ENCODE measurements at places on chromosomes 7 and 10.
A peak's percentile ranks its signal among the peaks of the same experiment; 100 is the strongest.

DNA sequence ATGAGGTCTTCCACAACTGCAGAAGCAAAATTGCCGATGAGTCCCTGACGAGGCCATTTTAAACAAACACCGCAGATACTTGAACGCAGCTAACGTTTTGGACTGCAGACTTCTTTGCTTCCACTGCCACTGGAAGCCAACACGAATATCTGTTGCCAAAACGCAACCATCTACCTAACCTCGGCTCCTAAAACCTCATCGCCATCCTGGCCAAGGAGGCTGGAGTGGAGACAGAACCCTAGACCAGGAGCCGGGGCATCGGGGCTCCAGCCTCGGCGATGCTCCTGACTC, 493 bp downstream of the WDR91 start:
- DNase-seq, result no peak

- no peak for DNase-seq
Measured at GRCh38 chr7:45026984-45027773, 27.2 kb downstream of the CCM2 start.

DNA sequence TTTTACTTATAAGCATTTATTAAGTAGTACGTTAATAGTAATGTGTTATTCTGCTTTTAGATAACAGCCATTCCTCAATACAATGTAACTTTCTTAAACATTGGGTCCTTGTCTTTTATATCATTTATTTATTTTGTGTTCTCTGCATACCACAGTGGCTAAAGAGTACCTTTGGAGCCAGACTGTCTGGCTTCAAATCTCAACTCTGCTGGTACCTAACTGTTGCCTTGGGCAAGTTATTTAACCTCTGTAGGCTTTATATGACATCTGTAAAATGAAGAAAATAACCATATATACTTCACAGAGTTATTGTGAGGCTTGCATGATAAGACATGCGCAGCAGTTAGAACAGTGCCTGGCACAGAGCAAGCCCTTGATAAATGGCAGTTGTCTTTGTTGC, 397.6 kb downstream of the MDFIC start:
- no peak for DNase-seq

DNA sequence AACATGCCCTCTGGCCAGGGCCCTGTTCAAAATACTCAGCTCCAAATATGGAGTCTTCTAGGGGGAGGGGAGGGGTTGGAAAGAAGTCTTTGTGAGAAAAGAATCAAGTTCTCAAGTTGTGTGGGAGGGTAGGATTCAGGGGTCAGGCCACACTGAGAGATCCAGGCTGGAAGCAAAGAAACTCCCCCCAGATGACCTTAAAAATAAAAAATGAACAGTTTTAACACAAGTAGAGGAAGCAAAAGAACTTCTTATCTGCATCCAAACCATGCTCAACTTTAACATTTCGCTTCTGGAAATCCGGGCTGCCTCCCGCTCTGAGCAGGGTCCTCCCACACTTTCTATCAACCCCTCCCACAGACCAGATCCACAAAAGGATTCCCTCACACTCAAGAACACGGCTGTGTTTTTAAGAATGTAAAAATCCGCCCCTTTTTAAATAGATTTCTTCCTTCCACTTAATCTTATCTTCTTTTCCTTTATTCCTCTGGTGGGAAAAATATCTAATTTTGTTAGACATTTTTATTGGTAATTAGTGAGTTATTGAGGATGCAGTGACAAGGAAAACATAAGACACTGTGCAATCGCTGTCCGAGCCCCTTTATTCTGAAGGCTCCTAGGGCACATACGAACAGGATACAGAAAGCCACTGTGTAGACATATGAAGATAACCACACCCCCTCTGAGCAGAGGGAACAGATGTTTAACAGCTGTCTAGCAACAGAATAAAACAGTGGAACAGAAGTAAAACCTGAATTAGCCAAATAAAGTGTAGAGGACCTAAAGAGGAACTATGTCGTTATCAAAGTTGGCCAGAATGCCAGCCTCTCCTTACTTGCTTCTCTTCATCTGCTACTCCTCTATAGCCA, 43.8 kb downstream of the CYTH3 start:
- DNase-seq, result no peak

DNA sequence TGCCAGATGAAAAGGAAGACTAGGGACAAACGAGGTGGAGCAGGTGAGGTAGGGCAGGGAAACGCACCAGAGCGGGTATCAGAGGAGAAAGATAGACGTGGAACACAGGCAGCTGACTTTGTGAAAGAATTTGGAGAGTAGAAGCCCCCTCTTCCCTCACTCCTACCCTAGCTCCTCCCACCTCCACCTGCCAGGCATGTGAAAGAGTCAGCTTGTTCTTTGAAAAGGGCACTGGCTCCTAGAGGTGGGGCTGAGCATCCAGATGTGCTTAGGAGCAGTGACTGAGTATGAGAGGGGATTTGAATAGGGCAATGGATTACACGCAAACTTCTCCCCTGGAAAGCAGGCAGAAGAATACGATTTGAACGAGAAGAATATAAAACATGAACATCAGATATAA, 174.2 kb upstream of the INHBA start:
- no peak for DNase-seq

DNA sequence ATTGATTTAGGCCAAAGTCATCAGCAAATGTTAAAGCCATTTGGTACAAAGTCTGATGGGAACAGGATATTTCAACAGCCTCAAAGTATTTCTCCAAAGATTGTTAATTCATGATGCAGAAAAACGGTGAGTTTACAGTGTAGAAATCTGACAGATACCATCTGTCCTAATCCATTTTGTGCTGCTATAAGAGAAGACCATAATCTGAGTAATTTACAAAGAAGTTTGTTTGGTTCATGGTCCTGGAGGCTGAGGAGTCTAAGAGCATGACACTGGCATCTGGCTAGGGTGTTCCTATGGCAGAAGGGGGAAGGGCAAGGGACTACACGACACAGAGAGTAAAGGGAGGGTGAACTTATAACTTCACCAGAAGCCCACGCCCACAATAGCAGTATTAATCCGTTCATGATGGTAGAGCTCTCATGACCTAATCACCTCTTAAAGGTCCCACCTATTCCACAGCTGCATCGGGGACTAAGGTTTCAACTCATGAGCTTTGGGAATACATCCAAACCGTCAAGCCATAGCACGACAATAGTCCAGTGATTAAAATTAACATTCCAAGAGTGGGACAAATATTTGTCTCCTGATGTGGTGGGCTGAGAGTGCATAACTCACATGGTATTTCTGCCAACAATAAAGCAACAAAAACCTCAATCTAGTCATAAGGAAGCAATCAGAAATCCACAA, 298.6 kb upstream of the AKR1E2 start:
- no peak for DNase-seq

- DNase-seq, result no peak
Measured at GRCh38 chr10:90470966-90471365, 386.9 kb downstream of the HTR7 start.

DNA sequence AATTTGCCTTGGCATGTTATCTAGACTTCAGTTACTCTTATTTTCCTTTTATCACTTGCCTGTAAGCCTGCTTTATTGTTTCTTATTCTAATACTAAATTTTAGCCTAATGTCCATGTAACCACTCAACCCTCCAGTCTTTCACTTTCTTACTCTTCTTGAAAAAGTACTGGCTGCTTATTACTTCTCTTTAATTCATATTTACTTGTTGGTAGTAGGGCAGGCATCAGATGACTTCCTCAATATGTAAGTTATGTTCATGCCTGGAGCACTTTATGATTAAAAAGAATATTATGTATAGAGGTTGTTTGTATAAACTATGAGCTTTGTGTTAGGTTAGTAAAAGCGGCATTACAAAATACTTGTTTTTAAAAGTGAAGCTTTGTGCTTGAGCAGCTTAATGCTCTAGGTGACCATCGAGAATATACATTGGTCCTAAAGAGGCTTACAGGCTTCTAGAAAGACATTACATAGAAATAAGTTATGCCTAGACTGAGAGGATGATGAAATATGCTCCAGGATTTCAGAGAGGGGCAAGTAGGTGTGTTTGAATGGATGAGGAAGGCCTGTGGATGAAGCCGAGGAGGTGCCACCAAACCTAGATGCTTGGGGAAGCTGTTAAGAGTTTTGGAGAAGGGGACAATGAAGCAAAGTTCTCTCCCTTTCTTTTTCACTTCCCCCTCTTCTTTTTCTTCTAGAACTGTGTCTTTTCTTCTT, 207.1 kb upstream of the HDAC9 start:
- no peak for DNase-seq

DNA sequence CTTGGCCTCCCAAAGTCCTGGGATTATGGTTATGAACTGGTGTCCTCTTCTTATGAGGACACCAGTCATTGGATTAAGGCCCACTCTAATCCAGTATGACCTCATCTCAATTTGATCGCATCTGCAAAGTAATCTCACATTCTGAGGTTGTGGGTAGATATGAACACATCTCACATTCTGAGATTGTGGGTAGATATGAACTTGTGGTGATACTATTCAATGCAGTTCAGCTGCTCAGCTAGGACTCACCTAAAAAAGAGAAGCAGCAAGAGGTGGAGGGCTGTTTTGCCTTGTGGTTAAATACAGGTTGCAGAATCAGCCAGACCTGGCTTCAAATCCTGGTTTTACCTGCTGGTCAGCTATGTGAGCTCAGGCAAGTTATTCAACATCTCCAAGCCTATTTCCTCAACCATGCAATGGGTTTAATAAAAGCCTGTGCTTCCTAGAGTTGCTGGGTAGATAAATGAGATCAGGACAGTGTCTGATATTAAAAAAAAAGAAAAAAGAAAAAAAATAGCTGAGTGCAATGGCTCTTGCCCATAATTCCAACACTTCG, 8.5 kb upstream of the BAG3 start:
- DNase-seq, result no peak

GRCh38 chr7:126804604-126805003, 448.1 kb downstream of the GRM8 start:
- no peak for DNase-seq

DNA sequence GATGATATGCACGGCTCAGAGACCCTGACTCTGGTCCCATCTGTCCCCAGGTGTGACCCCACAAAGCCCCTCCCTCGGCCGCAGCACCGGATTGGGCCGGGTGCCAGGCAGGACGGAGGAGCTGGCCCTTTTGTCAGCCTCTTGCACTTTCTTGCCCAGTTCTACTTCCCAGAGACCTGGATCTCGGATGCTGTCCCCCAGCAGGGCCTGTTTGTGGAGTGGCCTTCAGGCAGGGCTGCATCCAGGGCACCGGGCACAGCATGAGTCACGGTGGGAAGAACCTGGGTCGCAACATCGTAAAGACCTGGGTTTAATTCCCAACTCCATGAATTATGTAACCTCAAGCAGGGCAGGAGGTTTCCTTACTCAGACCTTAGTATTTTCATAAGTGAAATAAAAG, 158.4 kb upstream of the SH2B2 start:
- DNase-seq, result no peak

DNA sequence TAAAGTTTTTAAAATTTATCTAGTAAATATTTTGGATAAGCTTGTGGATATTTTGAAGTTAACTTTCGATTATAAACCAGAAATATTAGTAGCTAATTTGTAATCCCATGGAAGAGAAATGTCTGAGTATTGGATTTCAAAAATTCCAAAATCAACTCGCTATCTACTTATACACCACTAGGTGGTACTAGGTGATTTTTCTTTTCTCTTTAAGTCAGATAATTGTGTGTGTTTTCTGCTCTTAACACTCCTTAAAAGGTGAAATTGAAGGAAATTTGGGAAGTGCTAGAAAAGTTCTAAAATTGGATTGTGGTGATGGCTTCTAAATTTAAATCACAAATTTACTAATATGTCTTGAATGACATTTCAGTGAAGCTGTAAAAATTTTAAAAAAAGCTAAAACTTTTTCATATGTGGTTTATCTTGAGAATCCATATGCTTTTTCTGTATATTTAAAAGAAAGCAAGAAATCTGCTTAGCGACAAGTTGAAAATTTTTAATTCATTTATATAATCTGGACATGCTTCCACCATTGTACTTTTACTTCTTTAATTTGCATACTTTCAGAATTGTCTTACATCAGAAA, 90.2 kb downstream of the IPMK start:
- DNase-seq, result no peak

GRCh38 chr7:94272821-94273583, 121.7 kb upstream of the COL1A2 start:
- no peak for DNase-seq

DNA sequence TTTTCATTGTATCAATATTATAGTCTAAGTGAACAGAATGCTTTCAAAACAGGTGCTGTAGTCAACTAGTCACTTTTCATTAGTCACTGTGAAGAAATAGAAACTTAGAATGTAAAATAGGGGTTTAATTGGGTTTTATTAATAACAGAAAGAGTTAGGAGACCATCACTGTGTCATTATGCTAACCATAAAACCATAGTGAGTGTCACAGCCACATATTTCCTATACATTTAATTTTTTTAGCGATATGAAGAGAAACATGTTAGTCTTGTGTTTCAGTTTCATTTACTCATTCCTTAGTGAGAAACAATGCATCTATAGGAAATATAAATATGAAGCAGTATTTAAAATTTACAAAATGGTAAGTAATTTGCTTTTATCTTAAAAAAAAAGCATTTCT, 22.2 kb downstream of the SPAG6 start:
- no peak for DNase-seq

GRCh38 chr7:127392182-127392565, 334 bp downstream of the ZNF800 start:
- DNase-seq, result peak; percentile 43

DNA sequence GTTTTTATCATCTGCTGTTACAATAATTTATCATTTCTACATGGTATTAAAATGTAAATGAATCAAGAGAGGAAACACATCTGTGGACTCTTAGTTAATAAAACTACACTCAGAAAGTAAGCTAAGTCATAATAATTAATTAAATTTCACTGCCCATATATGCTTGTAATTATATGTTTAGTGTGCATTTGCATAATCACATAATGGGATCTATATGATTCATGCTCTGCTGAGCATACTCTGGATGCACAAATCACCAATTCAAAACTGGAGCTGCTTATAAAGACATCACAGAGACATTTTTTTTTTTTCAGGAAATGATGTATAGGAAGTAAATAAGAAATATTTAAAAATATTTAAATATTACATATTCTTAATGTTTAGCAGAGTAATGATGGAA, 151.6 kb upstream of the STEAP4 start:
- DNase-seq, result no peak

DNA sequence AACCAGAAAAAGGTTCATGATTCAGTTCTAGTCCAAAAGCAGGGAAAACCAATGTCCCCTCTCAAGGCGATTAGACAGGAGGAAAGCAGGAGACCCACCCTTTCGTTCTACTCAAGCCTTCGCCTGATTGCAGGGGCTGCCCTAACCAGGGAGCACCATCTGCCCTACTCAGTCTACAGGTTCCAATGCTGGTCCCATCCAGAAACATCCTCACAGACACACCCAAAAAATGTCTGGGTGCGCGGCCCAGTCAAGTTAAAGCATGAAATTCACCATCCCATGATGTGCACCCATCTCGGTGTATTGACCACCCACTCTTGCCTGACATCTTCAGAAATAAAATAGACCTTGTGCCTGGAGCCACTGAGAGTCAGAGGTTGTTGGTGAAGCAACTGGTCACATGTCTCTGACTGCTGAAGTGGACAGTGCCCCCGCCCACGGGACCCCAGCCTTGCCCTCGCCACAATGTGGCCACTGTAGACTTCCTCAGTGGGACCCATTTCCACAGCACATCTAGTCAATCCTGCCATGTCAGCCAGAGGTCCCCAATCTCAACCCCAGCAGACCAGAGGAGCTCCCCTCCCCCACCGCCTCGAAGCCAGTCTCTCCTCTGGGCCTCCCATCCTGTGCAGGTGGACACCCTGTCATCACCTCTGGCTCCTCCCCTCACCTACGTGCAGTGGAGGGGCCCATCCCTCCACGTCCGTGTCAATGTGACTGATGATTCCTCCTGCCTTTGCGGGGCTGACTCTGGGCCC, 116.3 kb upstream of the PPP2R2D start:
- DNase-seq, result no peak

GRCh38 chr7:594920-595620, 75.4 kb upstream of the PDGFA start:
- no peak for DNase-seq

All from stimulated activated CD8-positive, alpha-beta memory T cell treated with anti-CD3 and anti-CD28 coated beads, Interleukin-7, amount 100 ng/mL, for 48 hours (primary cell).